RKO (cell line): ENCODE measurements at places on chromosomes 2 and 18.

- no peak for DNase-seq
Measured at GRCh38 chr18:74257083-74257482, 34.7 kb downstream of the CYB5A start.

- DNase-seq = no peak
Measured at GRCh38 chr2:202911203-202911511, 316 bp downstream of the WDR12 start.

GRCh38 chr2:165745916-165746315 lies 48.1 kb downstream of the GALNT3 start:
- no peak for DNase-seq

DNA sequence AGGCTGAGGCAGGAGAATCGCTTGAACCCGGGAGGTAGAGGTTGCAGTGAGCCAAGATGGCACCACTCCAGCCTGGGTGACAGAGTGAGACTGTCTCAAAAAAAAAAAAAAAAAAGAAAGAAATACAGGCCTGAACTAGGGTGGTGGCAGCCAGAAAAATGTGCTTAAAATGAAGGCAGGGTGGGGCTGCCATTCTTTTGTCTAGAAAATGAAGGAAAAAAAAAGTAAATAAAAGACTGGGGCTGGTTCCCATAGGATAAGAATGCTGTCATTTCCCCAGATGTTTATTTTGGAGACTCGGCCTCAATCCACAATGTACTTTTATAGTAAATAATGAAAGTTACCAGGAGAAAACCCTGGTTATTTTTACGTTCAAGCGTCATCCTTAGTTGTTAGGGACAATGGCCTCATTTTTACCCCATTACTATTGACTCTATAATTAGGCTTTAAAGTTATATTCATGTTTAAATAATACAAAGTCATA lies 58.9 kb downstream of the ATP8B1 start:
- DNase-seq = no peak

- no peak for DNase-seq
Measured at GRCh38 chr2:216657980-216658379, 24.8 kb downstream of the IGFBP2 start.

DNA sequence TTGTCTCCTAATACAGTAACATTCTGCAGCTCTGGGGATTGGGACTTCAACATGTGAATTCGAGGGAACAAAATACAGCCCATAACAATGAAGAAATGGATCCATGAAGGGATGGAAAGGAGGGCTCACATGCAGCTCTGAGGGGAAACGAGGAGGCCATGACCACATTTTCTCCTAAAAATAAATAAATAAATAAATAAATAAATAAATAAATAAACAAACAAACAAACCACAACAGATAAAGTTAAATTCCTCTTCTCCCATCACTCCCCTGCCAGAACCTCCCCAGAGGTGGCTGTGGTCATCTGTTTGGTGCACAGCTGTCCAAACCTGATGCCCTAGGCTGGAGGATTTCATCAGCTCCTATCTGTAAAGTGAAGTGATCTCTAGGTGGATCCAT lies 42.7 kb downstream of the MAL start:
- no peak for DNase-seq

GRCh38 chr2:105798595-105798994 lies 53.9 kb downstream of the NCK2 start:
- no peak for DNase-seq

GRCh38 chr2:112818094-112818902 lies 18.3 kb downstream of the IL1B start:
- DNase-seq = no peak

DNA sequence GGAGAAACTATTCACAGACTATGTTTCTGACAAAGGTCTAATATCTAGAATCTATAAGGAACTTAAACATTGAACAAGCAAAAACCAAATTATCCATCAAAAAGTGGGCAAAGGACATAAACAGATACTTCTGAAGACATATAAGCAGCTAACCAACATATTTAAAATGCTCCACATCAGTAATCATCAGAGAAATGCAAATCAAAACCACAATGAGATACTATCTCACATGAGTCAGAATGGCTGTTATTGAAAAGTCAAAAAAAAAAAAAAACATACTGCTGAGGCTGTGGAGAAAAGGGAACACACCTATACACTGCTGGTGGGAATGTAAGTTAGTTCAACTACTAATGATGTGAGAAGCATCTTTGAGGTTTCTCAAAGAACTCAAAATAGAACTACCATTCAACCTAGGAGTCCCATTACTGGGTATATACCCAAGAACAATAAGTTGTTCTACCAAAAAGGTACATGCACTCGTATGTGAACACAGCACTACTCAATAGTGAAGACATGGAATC lies 220.4 kb upstream of the TFPI start:
- DNase-seq = peak; percentile 19

DNA sequence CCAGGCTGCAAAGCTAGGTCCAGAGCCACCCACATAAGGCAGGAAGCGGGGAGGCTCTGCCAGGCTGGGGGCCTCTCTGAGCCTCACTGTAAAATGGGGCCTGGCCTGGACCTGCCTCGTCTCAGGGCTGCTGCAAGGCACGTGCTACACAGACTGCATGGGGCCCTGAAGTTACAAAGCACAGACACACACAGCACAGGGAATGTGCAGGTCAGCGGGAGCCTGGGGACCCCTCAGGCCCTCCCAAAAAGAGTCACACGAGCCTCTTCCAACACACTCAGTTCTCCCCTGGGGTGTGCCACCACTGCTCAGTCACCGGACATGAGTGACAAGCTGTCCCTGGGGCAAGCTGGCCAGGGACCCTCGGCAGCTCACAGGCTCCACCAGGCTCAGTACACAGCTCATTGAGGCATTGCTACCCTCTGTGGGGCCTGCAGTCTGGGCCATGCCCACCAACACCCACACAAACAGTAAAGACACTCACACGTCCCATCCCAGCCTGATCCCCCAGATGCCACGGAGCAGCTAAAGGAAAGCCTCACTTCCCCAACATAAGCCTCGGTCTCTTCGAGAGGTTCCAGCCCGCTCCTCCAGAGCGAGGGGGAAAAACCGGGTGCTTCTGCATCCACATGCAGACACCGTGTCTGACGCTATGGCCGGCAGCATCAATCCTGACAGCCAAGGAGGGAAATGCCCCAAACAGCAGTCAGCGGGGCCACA lies 33.7 kb downstream of the BOK start:
- no peak for DNase-seq

- DNase-seq = no peak
Measured at GRCh38 chr2:25941042-25941441, 41.3 kb downstream of the KIF3C start.

GRCh38 chr2:136434251-136434715 lies 316.3 kb upstream of the CXCR4 start:
- DNase-seq = no peak

GRCh38 chr2:201854221-201854801 lies 48.0 kb downstream of the CDK15 start:
- DNase-seq = peak; percentile 54

- DNase-seq = no peak
Measured at GRCh38 chr2:153443106-153443505, 35.5 kb downstream of the RPRM start.

- DNase-seq = peak; percentile 53
Measured at GRCh38 chr2:203533676-203534591, 1.2 kb downstream of the RAPH1 start.

- DNase-seq = no peak
Measured at GRCh38 chr18:3514312-3515216, 64.6 kb downstream of the TGIF1 start.

- no peak for DNase-seq
Measured at GRCh38 chr2:29186817-29187216, 71.6 kb downstream of the CLIP4 start.

- peak; percentile 20 for DNase-seq
Measured at GRCh38 chr18:44838971-44839666, 158.4 kb downstream of the SETBP1 start.

GRCh38 chr2:121502781-121503180 lies 27.9 kb upstream of the RNU4ATAC start:
- DNase-seq = no peak

GRCh38 chr2:177078416-177078815 lies 134.2 kb upstream of the HNRNPA3 start:
- DNase-seq = no peak

GRCh38 chr2:178044836-178045235 lies 27.7 kb downstream of the PDE11A start:
- DNase-seq = no peak

DNA sequence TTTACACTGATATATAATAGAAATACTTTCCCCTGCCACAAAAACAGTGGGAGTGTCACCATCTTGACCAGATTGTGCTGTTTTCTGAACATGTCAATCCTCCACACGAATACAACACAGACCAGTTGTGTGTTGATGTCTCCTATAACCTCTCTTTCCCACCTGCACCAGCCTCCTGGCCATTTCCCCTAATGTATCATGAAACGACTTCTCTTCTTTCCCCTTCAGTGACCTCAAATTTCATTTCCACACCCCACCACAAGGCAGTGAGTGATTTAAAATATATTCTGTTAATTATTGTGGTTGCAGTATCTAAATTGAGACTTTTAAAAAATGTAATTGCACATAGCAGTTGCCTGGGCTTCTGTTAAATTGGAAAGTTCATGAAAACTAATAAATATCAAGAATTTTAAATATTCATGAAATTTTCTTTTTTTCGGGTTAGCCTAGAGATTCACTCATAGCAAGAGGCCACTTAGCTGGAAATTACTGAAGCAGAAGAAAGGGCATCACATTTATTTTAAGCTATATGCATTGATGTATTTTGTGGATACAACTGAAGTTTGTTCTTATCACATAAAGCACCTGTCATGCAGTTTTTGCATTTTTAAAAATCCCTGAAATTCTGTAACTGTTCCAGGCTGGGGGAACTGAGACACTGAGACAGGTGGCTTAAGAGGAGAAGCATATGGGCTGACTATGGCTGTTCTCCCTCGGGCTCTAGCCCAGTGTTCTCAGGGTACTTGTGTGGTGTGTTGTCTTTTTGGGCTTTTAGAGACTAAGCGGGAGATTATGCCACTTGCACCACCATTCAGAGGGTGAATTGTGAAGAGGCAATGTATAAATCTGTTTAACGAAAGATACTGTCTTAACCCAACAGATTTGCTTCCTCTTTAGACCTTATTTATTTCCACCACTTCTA lies 15.9 kb downstream of the FAM171B start:
- DNase-seq = no peak

- peak; percentile 14 for DNase-seq
Measured at GRCh38 chr18:51068105-51068504, 38.1 kb downstream of the SMAD4 start.

- DNase-seq = no peak
Measured at GRCh38 chr2:230889911-230890601, 25.3 kb downstream of the ITM2C start.

GRCh38 chr2:189639007-189639609 lies 22.2 kb upstream of the ASNSD1 start:
- no peak for DNase-seq

GRCh38 chr2:68747413-68747812 lies 12.8 kb downstream of the ARHGAP25 start:
- DNase-seq = no peak

DNA sequence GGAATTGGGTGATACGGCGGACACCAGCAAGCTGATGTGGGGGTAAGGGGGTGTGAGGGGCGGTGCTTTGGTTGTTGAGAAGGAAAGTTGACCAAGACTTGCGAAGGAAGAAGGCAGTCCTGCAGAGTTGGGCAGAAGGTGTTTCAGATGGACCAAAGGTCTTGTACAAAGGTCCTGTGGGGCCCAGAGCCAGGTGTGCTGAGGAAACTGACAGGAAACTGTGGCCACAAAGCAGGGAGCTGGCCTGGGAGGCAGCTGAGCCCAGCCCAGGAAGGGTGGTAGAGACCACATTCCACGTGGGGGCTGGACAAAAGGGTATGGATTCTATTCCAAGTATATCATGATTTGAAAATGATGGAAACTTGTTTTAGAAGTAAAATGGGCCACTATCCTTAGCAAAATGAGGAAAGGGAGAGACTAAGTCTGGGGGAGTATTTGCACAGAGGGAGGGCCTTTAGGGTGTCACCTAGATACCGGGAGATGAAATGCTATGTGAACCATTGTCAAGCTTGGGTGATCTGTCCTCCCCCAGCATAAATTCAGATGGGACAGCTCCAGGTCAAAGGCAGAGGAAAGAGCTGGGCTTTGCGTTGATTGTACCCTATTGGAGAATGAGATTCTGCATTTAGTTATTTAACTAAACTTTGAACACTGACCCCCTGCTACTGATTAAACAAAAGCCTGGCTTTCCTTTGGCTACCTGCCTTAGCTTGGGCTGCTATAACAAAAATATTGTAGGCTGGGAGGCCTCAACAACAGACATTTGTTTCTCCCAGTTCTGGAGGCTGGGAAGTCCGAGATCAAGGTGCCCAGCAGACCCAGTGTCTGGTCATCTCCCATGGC lies 4.3 kb upstream of the EDAR start:
- no peak for DNase-seq

GRCh38 chr2:26532301-26533250 lies 54.7 kb upstream of the OTOF start:
- DNase-seq = no peak

GRCh38 chr2:241136191-241136590 lies 13.1 kb downstream of the PASK start:
- no peak for DNase-seq

DNA sequence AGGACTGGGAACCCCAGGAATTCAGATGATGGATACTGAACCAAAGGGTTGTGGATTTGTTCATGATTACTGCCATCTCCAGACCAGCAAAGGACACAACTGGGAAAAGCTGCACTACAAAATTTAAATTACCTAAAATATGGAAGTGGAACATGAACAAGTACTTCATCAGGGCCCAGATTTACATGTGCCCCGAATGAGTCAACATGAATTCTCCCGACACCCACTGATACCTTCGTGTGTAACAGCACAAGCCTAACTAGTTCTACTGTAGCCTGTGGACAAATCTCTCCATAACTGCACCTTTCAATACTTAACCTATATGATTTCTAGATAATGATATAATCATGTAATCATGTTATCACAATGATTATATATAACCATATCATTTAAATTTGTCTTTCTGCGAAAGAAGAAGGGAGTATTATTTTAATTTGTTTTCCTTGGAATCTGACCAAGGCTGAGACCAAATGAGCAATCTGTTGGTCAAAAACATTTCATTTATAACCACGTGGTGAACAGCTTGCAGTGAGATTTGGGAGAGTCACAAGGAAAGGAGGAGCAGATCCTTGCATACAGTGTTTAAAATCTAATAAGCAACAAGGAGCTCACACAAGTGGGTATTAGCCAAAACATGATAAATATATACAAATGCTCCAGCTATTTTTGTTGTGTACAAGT lies 70.5 kb downstream of the CACNB4 start:
- no peak for DNase-seq

GRCh38 chr18:14093307-14093915 lies 38.8 kb downstream of the ZNF519 start:
- no peak for DNase-seq

GRCh38 chr2:33484042-33484621 lies 7.7 kb downstream of the RASGRP3 start:
- no peak for DNase-seq

- no peak for DNase-seq
Measured at GRCh38 chr18:12765126-12765525, 62.3 kb downstream of the PSMG2 start.

DNA sequence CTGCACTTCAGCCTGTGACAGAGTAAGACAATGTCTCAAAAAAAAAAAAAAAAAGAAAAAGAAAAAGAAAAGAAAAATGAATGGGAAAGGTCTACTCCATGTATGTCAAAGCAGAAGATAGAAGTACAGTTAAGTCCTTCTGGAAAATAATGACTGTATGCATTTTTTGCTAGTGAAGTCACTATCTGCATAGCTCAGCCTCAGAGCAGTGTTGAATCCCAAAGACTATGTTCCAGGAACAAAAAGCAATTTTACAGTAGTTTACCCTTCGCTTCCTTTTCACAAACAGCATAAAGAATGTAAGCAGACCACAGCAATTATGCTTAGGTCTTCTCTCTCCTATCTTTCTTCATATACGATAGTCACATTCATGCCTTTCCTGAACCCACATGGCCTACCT lies 497.4 kb downstream of the CMPK2 start:
- no peak for DNase-seq
